Activated naive CD8-positive, alpha-beta T cell treated with anti-CD3 and anti-CD28 coated beads, Interleukin-2, amount 50 U/mL, for 24 hours (primary cell): ENCODE measurements at places on chromosomes 7 and 10.

GRCh38 chr7:130874071-130874915 lies 140.3 kb upstream of the KLF14 start:
- no peak for DNase-seq

- DNase-seq = no peak
Measured at GRCh38 chr10:95877881-95878280, 29.9 kb upstream of the CC2D2B start.

- no peak for DNase-seq
Measured at GRCh38 chr7:240146-240676, 47.8 kb downstream of the FAM20C start.

DNA sequence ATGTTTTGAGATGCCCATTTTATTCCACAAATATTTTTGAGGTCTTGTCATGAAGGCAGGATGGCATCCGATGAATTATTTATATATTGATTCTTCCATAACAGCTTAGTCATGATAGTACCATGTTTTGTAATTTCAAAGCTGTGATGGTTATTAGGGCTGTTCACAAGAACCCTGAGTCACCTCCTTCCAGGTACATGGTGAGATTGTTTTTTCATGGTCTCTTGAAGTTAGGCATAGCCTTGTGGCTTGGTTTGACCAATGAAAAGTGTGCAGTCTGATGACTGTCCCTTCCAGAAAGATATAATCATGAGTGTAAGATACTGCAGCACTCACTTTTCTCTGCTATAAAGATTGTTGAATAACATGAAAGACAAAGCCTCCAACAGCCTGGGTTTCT lies 274.8 kb downstream of the FGFR2 start:
- DNase-seq = no peak

GRCh38 chr10:69734416-69734796 lies 67.3 kb upstream of the COL13A1 start:
- DNase-seq = no peak

DNA sequence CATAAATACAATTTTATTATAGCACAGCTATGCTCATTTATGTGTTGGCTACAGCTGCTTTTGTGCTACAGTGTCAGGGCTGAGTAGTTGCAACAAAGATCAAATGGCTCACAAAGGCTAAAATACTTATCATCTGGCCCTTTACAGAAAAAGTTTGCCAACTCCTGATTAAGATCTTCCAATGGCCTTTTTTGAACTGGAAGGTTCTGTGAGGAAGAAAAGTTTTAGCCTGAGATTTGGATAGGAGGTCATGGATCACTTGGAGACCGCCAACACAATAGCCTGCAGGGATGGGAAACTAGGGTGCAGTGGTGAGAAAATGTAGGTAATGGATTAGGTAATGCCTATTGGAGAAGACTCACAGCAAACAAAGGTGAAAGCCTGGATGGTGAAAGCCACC lies 169.8 kb downstream of the NOC3L start:
- no peak for DNase-seq

DNA sequence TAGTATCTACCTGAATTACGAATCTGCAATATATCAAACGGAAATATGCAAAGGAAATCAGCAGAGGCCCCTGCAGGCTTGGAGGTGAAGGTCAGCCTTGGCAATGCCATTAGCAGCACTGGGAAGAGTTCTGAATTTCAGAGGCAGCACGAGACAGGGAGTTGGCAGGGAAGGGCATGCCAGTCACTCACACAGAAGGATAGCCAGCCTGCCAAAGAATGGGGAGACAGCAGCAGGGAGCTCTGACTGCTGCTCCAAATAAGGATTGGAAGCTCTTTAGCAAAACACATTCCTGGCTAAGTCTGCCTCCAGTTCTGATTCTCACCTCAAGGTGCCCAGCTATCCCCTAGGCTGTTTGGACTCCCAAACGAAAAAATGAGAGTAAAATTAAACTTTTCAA lies 188.0 kb downstream of the PDE1C start:
- DNase-seq = no peak

DNA sequence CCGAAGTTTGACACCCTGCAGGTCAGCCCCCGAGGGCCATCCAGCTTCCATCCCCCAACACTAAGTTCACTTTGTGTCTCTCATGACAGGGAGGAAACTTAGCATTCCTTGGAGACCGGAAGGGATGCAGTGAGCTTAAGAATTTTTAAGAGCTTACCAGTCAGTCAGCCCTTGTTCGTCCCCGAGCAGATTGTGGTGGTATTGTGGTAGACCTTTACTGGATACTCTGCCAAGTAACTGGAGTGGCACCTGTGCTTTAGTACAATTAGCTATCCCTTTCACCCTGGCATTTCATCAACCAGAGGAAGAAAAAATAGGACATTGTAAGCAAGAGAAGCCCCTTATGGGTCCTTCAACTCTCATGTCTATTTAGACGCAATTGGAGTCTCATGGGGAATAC lies 74.8 kb downstream of the NSUN6 start:
- DNase-seq = no peak

GRCh38 chr10:132753596-132753995 lies 32.4 kb downstream of the NKX6-2 start:
- no peak for DNase-seq

- DNase-seq = no peak
Measured at GRCh38 chr7:5426226-5426475, 2.5 kb upstream of the TNRC18 start.

DNA sequence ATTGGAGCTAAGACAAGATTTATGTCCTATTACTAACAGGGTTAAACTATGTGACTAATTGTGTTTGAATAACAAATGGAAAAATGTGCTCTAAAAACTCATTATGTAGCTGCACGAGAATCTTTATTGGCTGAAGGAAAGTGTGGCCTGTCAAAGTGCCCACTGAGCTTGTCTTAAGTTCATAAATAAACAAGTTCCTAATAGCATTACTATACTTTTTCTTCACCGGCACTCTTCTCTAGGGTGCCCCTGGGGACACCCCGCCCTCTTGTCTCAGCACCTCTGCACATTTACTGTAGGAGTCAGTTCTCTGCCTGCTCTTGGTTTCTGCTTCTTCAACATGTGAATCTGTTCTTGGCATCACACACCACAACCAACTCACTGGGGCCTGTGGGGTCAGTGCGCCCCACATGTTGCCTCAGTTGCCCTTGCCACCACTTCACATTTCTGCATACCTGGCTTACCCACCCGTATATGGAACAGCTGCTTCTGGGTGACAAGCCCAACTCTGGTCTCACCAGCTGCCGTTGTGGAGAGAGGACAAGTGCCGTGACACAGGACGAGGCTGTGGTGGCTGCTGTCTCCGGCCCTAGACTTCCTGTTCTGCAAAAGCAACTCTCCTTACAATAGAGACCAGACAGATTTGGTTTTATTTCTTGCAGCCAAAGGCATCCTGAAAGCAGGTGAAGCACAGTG lies 96.3 kb upstream of the DDC start:
- no peak for DNase-seq

GRCh38 chr7:100568896-100569844 lies 4.5 kb downstream of the SAP25 start:
- peak; percentile 69 for DNase-seq

DNA sequence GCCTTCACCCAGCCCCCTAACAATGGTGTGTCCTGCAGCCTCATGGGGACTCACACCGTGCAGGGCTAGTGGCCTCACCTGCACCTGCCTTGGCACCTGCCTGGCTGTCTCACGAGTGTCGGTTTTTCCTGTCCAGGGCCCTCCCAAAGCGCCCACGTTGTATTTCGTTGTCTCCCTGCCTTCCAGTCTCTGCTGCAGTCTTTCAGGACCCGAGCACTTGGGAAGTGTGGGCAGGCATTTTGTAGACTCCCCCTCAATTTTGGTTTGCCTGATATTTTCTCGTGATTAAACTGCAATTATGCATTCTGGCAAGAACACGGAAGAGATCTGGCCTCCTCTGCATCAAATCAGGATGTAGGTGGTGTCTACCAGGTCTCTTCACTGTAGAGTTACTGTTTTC lies 17.9 kb downstream of the BNIP3 start:
- DNase-seq = no peak

DNA sequence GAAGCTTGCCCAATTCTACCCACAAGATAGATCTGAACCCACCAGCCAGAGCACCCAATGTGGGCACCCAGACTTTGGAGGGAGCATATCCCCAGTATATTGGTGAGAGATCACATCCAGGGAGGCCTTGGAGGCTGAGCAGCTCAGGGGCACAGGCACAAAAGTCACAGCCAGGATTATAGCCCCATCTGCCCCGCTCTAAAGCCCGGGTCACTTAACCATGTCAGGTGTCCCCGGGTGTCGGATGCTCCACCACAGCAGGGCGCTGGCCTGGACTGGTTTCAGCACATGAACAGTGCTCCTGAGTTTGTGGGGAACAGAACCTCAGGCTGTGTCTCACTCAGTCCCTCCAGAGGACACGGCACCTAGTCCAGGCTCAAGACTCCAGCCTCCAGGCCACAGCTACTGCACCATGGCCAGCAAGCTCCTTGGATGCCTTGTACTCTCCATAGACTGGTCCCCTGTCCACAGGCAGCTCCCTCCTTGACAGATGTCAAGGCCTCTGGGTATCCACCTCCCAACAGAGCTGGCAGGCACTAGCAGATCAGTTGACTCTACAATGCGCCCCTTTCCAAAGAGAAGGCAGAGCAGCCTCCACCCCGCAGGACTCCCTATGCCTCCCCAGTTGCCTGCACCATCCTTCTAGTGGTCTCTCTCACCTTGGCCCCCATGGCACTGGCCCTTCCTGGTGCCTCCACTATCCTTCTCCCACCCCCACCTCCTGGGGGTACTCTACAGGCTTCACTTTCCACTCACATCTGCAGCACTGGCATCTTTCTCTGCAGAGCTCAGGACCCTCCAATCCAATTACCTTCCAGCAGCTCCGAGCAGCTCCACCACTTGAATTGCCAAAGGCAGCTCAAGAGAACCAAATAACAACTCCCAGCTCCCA lies 306.0 kb downstream of the GRID1 start:
- no peak for DNase-seq

- no peak for DNase-seq
Measured at GRCh38 chr10:34033078-34033477, 698.6 kb upstream of the NRP1 start.

GRCh38 chr10:2895594-2896196 lies 171.7 kb upstream of the PFKP start:
- no peak for DNase-seq

- no peak for DNase-seq
Measured at GRCh38 chr7:142709921-142710320, 39.4 kb upstream of the PRSS1 start.

DNA sequence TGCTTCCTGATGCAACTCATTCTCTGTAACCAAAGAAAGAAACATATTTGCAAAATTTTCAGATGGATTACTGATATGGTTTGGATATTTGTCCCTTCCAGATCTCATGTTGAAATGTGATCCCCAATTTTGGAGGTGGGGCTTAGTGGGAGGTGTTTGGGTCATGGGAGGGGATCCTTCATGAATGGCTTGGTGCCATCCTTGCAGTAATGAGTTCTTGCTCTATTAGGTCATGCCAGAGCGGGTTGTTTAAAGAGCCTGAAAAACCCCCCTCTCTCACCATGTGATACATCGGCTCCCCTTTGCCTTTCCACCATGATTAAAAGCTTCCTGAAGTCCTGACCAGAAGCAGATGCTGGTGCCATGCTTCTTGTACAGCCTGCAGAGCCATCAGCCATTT lies 43.8 kb upstream of the PRKG1 start:
- DNase-seq = no peak

GRCh38 chr7:159008417-159008816 lies 136.2 kb downstream of the VIPR2 start:
- no peak for DNase-seq

DNA sequence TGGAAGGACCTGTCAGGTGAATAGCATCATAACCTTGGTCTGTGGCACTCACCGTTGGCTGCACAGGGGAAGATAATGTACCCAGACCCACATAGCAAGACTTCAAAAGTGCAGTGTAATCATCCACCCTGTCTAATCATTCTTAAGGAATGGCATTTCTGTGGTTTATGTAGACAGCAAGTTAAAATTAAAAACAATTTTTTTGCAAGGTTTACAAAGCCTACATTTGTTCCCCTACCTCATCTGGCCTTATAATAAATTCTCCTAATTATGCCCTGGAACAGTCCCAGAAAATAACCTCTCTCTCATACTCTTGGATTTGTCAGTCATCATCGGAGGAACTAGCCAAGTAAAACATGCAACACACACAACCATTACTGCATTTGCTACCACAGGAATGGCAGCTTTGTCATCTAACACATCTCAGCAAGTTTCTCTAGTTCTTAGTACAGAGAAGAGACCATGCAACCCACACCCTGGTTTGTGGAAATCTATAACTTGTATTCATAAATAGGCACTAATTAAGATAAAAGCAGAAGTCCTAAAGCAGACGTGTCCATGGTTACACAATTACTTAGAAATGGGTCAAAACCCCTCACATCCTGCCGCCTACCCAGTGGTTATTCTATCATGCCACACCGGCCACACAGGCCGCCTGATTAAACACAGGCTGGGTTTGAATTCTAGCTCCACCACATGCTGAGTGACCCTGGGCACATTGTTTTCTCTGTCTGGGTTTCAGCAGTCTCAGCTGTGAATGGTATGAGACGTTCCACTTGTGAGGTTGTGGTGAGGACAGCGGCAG lies 19.1 kb downstream of the ABLIM1 start:
- DNase-seq = no peak

DNA sequence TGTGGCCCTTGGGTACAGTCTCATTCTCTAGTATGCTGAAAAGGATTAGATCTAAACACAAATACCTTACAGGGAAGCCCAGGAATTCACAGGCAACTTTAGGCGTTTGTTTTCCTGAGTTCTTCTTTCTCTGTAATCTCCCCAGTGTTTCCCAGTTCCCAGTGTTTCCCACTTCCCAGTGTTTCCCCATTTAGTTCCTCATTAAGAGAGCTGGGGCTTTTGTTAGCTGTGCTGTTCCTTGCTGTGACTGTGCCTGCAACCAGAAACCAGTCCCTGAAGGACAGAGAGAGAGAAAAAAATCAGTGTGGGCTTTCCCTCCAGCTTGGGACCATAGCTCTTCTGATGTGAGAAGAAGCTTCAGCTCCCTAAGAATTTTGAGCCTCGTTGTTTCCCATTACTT lies 802.9 kb upstream of the COBL start:
- no peak for DNase-seq

DNA sequence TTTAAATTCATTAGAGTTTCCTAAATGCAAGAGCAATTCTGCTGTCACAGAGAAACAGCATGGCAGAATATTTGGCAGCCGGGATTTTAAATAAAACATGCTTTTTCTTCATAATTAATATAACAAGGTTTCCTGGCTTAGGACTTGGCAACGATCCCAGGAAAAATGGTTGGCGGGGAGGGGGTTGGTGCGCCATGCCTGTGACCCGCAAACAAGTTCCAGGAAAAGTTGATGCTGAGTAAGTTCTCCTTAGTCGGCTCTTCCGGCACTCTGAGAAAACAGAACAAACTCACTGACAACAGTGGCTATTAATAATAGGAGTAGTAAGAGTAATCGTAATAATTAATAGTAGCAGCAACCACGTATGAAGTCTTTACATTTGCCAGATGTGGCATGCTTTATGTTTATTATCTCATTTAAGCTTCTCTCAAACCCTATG lies 4.6 kb downstream of the HABP2 start:
- no peak for DNase-seq
